ENCODE measurements at places on chromosomes 6 and 20.

- DNase-seq = no peak
These were observed 337.6 kb downstream of the CDC5L start for GRCh38 chr6:44725070-44725469.

GRCh38 chr6:138671351-138671750, 102.2 kb upstream of the CCDC28A start:
- DNase-seq = no peak

- no peak for DNase-seq
These were observed 26.2 kb downstream of the TTBK1 start for GRCh38 chr6:43269273-43270007.

- no peak for DNase-seq
These were observed 10.7 kb downstream of the BHLHE23 start for GRCh38 chr20:62995898-62996595.

DNA sequence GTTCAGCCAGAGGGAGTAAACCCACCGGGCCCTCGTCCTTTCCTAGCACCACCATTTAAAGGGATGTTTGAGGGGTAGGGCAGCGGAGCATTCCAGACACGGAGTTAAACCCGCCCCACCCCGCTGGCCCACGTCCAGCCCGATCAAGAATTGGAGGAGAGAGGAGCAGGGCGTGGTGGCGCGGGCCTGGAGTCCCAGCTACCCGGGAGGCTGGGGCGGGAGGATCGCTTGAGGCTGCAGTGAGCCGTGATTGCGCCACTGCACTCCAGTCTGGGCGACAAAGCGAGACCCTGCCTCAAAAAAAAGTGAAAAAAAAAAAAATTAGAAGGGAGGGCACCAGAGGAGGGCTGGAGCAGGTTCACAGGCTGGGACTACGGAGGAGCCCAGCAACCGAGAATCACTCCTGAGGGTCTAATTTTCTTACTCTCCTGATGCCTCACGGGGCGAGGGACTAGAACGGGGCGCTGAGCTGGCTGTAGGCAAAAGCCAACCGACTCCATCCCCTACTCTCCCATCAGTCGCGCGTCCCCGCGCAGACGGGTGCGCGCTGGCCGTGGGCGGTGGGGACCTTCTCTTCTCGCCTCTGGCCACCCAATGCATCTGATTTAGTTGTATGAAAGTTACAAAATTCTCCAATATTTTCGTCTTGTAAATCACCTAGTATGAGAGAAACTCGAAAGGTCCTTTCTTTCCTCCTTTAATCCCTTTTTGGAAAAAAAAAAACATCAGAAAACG, 6.1 kb upstream of the HSPA1B start:
- no peak for DNase-seq

- no peak for DNase-seq
These were observed 317.2 kb upstream of the ID4 start for GRCh38 chr6:19519941-19520340.

DNA sequence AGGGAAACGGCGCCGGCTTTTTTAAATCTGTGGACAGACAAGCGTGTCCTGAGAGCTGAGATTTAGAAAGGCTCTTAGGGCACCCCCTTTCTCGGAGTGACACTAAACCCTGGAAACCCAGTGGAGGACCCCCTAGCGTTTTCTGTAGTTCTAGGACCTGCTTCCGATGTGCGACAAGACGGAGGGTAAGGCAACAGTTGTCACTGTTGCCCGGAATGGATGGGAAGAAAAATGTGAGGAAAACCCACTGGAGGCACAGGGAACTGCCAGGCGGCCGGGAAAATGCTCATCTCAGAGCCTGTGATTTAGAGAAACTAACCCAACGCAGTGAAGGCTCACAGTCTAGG, 551 bp upstream of the ATP5F1E start:
- no peak for DNase-seq

DNA sequence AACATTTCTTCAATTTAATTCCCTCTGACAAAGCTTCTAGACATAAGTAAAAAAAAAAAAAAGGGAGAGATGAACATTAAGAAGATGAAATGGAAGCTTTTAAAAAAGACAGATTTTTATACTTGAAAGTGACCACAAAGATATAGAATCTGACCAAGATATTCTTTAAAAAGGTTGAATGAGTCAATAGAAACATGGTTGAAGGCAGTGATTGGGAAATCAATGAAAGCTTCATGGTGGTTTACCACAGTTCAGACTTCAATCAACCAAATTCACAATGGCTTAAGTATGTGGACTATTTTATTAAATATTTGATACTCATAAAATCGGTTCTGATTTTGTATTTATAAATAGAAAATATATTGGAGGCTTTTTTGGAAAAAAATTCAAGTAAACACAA, 248.4 kb upstream of the HSF2 start:
- DNase-seq = no peak
